ENCODE measurements at places on chromosomes 2 and 18.

DNA sequence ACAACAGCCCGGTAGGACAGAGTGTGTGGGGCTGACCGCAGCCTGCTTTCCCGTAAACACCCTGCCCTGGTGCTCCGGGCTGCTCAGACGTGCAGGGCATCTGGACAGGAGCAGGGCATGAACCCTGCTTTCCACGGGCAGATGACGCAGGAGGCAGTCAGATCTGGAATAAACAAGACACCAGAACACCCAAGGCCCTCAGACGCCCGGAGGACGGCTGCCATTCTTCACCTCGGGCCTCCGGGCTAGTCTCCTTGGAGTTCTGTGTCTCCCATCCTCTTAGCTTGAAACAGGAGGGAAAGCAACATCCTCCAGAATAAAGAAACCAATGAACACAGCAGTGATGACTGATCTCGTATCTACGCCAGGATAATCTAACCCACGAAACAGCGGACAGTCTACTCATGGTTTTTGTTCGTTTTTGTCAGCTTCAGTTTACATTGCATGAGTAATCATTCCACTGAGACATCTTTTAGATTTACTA is 7.3 kb downstream of the PXDN start:
- peak; percentile 85 for DNase-seq

- no peak for DNase-seq
Measured at GRCh38 chr2:201273330-201273983, 13.1 kb downstream of the CASP8 start.

DNA sequence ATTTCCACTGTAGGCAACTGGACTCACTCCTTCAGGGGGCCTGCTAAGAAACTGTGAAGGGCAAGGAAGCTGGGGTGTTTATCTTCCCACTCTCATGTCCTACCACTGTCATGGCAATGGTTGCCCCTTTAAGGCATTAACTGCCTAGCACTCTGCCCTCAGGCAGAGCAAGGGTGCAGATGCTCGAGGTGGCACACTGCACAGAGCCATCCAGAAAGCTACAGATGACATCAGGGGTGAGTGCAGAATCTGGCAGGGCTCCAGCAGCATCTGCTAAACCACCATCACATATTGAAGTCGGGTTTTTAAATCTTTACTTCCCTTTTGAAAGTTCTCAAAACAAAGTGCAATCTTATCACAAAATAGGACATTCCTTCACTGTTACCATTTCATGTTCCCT is 75.4 kb downstream of the RAPGEF4 start:
- peak; percentile 14 for DNase-seq

GRCh38 chr2:2188344-2188920 is 142.6 kb downstream of the MYT1L start:
- no peak for DNase-seq

- peak; percentile 18 for DNase-seq
Measured at GRCh38 chr2:65604246-65604645, 171.8 kb upstream of the SPRED2 start.

DNA sequence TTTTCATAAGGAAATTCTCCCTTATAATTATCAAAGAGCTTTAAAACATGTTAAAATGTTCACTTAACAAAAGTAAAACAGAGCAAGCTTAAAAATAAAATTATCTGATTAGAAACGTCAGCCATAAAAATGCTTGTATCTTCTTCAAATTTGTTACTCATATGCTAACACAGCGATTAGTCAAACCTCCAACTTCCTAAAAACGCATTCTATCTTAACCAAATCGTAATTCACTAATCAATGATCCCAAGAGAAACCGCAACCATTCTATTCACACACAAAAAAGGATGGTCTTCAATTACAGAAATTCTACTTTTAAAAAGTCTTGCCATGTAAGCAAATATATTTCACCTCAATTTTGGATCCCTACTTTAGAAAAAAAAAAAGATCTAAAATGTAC is 1.9 kb downstream of the STK17B start:
- DNase-seq, result no peak

DNA sequence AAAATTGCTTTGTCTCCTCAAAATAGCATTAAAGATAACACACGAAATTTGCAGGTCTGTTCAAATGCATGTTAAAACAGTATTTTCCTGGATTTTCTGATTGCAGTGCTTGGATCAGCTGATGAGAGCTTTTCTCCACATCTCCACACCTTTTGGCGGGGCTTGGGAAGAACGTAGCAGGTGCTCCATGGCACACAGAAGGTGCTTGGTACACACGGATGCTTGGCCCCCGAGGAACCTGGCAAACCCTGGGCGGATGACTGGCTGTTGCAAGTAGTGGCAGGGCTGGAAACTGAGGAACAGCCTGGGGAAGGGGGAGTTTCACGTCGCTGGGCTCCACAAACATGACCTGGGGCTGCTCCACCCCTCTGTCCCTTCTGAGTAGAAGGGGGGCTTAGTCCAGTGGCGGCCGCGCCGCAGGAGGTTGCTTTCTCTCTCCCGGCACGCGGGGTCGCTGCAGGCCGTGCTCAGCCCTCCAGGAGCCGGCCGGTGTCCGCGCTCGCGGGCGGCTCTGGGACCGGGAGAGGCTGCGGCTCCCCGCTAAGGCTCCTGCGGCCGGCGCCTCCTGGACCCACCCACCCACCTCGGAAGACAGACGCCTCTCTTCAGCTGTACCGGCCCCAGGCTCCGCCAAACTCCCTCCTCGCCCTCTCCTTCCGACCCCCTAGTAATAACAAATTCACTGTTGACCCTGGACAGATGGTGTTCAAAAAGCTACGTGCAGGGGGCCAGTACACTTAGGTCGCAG is 69.3 kb downstream of the MARCO start:
- peak; percentile 12 for DNase-seq

DNA sequence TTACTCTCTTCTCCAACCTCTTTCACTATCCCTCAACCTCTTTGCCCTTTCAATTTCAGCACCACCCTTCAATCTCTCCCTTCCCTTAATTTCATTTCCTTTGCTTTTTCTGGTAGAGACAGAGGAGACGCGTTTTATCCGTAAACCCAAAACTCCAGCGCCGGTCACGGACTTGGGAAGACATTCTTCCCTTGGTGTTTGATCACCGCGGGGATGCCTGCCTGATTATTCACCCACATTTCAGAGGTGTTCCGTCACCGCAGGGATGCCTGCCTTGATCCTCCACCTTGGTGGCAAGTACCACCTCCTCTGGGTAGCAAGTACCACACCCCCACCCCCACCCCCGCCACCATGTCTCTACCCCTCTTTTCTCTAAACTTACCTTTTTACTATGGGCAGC is 669.4 kb upstream of the PKDCC start:
- no peak for DNase-seq

DNA sequence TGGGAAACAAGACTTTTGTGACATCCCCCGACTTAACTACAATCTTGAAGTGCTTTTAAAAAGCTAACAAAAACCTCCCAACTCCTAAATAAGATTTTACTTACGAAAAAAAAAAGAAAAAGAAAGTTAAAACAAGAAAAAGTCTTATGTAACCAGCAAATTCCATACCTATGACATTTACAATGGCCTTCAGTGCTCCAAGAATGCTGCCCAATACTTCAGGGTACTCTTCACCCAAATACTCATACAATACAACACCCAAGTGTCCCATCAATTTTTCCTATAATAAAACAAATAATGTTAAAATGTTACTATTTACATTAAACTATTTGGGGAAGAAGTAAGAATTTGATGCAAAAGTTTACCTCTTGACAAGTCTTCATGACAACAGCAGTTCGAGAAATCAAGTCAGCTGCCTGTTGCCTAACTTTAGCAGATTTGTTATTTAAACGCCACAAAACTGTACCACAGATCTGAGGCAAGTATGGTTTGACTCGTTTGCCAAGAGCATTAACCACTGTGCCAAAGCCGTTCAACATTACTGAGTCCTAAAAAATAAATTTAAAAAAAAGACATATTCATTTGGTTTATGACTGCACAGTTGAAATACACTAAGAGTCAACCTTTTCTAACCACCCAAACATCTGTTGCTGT is 34.8 kb downstream of the SF3B1 start:
- DNase-seq, result no peak

- DNase-seq, result no peak
Measured at GRCh38 chr2:3500326-3500899, 18.9 kb downstream of the ADI1 start.

- no peak for DNase-seq
Measured at GRCh38 chr2:20577495-20578235, 73.2 kb downstream of the HS1BP3 start.

- DNase-seq, result no peak
Measured at GRCh38 chr2:224438726-224439125, 36.8 kb upstream of the FAM124B start.

DNA sequence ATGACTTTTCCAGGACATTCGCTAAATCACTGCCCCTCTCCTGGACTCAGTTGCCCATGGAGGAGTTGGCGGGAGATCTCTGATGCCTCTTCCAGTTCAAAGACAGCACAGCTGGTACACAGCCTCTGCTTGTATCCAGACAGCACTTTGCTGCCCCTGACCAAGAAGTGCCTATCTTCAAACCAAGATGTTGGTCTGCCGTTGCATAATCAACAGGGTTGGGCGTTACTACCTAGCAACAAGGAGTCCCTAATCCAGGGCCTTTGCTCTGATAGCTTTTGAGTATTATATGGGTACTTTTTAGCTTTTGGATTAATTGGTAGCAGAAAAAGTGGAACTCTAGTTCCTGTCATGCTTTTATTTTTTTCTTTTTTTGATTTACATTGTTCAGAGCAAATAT is 166.6 kb downstream of the FAM210A start:
- DNase-seq, result no peak

DNA sequence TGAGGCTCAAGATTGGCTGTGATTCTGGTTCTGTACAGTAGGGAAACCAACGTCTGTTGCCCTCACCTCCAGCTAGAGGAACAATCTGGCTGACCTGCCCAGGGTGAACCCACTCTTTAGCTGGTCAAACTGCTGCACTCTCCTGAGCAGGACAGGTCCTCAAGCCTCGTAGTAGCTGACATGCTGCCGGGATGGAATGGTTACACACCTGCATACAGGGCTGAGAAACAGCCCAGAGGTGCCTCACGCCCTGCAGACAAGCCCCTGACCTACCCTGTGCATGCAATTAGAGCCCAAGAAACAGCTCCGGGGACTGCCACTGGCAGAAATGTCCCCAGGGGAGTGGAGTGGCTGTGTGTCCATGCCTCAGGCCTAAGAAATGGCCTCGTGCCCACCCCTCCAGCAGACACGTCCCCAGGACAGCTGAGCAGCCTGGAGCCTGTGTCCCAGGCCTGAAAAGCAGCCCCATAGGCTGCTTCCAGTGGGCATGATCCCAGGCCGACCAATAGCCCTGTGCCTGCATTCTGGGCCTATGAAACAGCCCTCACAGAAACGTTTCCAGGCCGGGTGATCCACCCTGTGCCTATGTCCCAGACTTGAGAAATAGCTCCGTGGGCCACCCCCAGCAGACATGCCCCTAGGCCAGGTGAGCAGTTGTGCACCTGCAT is 25.4 kb downstream of the BOLL start:
- DNase-seq, result no peak

DNA sequence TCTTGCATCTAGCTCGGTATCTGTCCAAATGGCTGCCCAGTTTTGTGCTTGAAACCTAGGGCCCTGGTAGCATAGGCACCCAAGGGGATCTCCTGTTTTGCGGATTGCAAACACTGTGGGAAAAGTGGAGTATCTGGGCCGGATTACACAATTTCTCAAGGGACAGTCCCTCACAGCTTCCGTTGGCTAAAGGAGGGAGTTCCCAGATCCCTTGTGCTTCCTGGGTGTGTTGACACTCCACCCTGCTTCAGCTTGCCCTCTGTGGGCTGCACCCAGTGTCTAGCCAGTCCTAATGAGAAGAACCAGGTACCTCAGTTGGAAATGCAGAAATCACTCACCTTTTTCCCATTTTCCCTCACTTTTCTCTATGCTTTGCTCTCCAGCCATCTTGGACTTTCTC is 35.5 kb downstream of the RPRM start:
- no peak for DNase-seq

- DNase-seq, result no peak
Measured at GRCh38 chr2:79776461-79776860, 263.6 kb downstream of the CTNNA2 start.

GRCh38 chr18:31511098-31511497 is 13.1 kb downstream of the DSG2 start:
- no peak for DNase-seq

GRCh38 chr2:109352056-109352897 is 223.3 kb downstream of the SH3RF3 start:
- no peak for DNase-seq

DNA sequence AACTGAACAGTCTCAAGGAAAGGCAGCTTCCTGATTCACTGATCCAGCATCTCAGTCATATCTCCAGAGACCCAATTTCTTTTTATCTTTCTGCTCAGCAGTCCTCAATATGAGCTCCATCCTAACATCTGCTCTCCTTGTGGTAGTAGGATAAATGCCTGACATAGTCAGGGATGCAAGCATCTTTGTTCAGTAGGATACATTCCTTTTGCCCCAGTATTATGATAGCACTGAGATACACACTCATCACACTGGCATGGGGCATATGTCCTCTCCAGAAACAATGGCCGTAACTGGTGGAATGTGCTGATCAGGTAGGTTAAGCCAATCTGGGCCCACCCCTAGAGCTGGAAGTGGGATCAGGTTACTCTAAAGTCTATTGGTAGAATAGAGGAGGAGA is 207.2 kb downstream of the ETAA1 start:
- no peak for DNase-seq

GRCh38 chr2:176493226-176493825 is 224.1 kb downstream of the MTX2 start:
- no peak for DNase-seq

GRCh38 chr18:69885841-69886531 is 61.7 kb downstream of the CD226 start:
- DNase-seq, result no peak

DNA sequence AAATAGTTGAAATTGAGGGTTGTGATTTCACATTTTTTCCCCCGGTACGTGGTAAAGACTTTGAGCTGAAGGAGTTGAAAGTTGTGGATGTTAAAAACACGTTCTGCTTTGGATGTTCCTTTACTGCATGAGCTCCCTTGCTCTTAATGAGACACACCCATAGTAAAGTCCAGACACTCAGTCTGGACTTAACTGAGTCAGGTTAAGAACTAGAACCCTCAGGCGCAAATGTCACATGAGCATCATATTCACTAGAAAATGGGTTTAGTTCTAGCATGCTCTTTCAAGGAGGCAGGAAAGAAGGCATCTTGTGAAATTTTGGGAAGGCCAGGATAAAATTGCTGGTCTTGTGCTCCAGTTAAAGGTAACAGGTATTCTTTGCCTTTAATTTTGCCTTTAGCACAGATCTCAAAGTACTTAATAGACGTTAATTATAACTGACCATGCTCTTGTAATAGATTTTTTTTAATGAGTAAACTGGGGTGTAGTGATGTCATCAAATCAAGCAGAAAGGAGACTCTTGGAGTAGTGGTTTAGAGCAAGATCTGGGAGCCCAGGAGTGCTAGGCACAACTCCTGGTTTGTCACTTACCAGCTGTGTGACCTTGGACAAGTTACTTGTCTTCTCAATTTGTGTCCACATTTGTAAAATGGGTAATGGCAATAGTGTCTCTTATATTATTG is 20.6 kb downstream of the ITGA6 start:
- DNase-seq, result no peak

GRCh38 chr2:26462511-26463243 is 15.2 kb downstream of the OTOF start:
- DNase-seq, result peak; percentile 73

- DNase-seq, result no peak
Measured at GRCh38 chr18:23872701-23873550, 141.6 kb upstream of the TTC39C start.

- no peak for DNase-seq
Measured at GRCh38 chr2:16109821-16110310, 169.5 kb downstream of the MYCN start.

GRCh38 chr2:42725657-42726056 is 38.3 kb downstream of the OXER1 start:
- no peak for DNase-seq

GRCh38 chr2:64401529-64401880 is 52.5 kb upstream of the LGALSL start:
- DNase-seq, result no peak

Measured in brain microvascular endothelial cell (primary cell).